ENCODE measurements at places on chromosomes 6 and 20.

DNA sequence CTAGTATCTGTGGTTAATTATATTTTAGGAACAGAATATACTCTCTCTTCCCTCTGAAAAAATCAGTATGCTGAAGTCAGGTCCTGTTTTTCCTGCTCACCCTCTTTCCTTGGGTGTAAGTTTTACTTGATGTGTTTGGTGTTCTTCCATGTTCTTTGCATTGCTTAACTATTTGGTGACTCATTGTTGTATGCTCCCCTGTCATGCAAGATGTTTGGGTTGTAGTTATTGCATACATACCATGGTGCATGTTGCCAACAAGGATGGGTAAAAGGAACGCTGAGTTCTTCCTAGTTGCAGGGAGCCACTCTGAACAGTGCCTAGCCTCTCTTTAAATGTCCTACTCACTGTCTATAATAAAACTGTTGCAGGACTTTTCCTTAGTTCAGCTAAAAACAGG, 207.9 kb upstream of the LAMP5 start:
- DNase-seq: no peak

DNA sequence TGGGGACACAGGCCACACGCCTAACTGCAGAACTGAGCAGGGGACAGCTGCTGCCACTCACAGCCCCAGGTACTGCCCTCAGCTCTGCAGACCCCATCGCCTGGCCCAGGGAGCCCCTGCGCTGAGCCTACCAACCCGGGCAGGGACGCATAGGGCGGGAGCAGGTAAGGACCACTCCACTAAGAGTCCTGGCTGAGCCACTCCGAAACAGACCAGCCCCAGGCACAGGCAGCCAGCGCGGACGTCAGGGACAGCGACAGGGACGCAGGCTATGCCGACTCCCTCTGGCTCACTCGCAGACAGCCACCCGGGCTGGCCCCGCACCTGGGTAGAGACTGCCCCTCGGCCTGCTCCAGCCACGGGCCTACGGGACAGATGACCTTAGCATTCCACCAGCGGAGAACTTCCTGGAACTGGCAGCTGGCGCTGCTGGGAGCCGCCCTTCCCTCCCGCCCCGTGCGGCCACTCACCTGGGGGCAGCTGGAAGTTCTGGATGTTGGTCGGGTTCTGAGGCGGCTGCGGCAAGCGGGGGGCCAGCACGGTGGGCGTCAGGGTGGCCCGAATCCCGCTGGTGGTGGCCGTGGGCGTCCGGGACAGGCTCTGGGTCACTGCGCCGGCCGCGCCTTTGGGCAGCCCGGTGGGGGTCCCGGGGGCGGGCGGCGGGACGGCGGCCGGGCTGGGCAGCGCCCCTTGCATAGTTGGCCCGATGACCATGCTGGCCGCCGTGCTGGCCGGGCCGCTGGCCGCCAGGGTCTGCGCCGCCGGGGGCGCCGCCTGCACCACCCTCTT, 1.5 kb downstream of the TAF4 start:
- DNase-seq: no peak

GRCh38 chr6:82204020-82204419, 43.5 kb downstream of the IBTK start:
- DNase-seq: no peak

- no peak for DNase-seq
Observed at GRCh38 chr6:57190140-57190539, 18.0 kb downstream of the BAG2 start.

DNA sequence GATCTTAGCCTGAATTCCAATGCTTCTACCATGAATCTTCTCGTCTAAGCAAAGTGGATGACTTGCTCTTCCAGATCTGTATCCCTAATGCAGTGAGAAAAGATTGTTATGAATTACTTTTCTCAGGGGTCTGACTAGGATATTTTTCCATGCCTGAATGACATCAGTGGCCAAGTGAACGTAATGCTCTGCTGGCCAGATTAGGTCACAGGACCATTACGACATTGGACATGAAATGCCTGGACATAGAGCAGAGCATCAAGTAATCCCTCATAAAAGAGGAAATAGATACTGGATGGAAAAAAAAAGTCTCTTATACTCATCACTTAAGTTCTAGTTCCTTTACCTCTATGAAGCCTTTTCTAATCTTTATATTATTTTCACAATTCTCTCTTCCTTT, 12.1 kb upstream of the THEMIS start:
- DNase-seq: no peak

GRCh38 chr6:11712760-11713159, 65.8 kb downstream of the ADTRP start:
- no peak for DNase-seq

DNA sequence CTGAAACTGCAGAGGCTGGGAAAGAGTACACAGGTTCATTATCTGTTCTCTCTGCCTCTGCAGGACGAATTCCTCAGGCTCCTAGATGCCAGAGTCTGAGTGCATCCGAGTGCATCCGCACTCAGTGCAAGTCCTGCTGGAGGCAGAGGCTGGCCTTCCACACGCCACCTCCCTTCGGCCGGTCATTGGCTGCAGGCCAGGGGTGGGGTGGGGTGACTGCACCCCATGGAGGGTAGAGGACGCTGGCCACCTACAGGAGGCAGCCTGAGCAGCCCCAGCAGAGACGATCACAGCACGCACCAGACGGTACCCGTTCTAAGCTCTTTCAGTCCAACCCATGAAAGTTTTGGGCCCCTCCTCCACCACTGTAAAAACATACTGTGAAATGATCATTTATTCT, 11.7 kb downstream of the SFT2D1 start:
- DNase-seq: no peak

- DNase-seq: peak; percentile 29
Observed at GRCh38 chr6:83193747-83194566, 800 bp downstream of the RWDD2A start.

DNA sequence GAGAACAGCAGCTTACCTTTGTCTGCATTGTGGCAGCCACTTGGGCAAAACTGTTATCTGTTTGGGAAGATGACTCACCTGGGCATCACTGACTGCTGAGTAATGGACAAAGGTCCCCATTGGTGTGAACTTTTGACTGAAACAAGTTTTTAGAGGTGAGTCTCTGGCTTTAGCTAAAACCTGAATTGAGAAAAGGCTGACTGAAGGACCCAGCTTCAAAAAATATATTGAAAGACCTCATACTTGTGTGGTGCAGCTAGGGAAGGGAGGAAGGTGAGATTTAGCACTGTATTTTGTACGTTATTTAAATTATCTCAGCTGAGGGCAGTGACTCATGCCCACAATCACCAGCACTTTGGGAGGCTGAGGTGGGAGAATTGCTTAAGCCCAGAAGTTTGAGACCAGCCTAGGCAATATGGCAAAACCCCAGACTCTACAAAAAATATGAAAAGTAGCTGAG, 4.5 kb upstream of the CITED2 start:
- DNase-seq: peak; percentile 12

GRCh38 chr20:32642257-32643046, 31.3 kb downstream of the C20orf203 start:
- no peak for DNase-seq

GRCh38 chr6:129750360-129750759, 40.4 kb upstream of the ARHGAP18 start:
- DNase-seq: peak; percentile 17

DNA sequence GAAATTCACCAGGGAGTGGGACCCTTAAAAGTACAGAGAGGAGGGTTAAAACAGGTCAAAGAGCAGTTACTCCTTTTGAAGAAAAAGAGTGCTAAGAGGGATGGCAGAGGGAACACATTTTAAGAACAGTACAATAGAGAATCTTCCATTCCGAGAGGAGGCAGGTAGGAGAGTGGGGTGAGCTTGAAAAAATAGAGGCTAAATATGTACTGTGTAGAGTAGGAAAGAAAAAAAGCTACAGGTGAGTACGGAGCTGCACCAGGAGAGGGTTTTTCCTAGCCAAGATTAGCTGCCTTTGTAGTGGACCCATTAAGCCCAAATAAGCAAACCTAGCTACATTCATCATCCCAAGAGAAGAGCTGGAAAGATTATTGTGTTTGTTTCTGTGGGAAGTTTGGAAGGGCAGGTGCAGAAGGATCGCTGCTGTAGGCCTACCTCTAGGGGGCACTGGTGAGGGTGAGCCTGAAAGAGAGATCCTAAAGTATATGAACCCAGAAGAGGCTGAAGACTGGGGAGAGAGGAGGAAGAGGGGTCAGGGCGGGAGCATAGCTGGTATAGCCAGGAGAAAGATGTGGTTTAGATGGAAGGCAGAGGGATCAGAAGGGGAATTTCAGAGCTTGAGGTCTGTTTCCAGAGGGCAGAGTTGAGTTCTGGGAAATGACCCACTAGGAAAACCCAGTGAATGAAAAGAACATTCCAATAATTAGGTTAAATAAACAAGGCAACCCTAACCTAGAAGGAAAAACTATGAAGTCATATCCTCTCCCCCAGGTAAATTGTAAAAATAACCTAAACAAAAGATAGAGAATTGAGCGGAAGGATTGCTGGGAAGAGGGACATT, 50.2 kb upstream of the HINT3 start:
- DNase-seq: peak; percentile 69

DNA sequence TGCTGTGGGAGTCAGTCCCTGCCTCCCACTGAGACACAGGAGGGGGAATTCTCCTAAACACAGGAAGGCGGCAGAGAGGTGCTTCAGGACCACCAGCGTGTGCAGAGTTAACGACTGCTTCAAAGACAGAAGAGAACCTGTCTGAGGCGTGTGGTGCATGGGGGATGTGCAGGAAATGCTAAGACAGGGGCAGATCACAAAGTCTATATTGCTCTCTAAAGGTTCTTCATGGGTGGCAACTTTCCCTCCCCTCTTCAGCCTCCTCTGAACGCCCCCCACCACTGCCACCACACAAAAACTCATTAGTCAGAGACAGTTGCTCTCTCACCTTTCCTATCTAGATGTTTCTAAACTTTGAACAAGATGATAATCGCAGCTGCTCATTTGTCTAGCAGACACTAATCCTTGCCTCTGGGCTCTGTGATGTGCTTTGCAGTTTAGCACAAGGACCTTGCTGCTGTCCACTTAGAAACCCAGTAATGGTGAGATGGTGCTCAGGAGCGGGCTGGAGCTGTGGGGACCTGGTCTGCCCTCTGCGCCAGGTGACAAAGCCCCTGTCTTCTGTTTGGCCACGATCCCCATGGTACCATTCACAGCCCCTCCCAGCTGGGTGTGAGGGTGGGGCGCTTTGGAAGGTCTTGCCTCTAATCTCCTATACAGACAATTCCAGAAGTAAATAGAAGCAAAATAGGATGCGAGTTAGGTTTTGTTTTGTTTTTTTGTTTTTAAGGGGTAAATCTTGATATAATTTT, 219.6 kb downstream of the NRN1 start:
- DNase-seq: peak; percentile 17

DNA sequence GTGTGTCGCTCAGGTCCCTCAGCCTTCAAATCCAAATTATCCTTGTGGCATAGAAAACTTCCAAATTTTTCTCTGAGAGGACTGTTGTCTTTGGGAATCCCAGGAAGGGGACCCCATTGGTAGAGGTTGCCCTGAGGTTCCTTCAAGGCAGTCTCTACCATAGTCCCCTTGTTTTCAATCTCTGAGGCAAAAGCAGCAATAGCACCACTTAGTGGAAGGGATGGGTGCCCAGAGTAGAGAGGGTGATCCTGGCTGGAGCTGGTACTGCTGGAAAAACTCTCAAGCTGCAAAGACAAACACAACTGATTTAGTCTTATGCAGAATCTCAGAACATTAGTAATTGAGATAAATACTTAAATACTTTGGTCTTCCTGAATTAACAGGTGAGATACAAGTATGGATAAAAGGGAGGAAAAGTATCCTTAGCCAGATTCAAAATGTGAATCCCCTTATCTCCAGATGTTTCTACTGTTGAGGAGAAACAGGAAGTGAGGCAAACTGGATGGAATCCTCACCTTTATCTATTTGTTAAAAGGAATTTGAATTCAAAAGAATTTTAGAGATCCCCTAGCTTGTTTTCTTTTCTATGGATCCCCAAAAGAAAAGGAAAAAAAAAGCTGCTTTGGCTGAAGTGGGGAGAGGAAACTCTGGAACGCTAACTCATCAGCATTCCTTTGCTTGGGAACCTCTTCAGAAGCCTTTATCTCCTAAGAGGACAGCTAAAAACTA, 13.4 kb downstream of the ZNF318 start:
- no peak for DNase-seq

GRCh38 chr20:38460040-38460623, 12.5 kb upstream of the RALGAPB start:
- no peak for DNase-seq
